ENCODE measurements at places on chromosomes 13 and 19.

DNA sequence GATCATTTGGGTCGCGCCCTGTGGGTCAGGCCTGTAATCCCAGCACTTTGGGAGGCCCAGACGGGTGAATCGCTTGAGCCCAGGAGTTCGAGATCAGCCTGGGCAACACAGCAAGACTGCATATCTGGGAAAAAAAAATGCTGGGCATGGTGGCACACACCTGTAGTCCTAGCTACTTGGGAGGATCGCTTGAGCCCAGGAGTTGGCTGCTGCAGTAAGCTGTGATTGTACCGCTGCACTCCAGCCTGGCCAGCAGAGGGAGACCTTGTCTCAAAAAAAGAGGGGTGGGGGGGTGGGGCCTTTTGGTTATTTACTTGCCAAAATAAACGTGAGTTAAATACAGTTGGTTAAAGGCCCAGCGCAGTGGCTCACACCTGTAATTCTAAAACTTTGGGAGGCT is 9.8 kb upstream of the ZNF544 start:
- DNase-seq: no peak

GRCh38 chr19:8491574-8491973 is 10.9 kb downstream of the PRAM1 start:
- DNase-seq: no peak

- no peak for DNase-seq
Measured at GRCh38 chr19:3610745-3611717, 4.4 kb upstream of the TBXA2R start.

GRCh38 chr19:37989855-37990254 is 82.8 kb downstream of the SIPA1L3 start:
- DNase-seq: no peak

DNA sequence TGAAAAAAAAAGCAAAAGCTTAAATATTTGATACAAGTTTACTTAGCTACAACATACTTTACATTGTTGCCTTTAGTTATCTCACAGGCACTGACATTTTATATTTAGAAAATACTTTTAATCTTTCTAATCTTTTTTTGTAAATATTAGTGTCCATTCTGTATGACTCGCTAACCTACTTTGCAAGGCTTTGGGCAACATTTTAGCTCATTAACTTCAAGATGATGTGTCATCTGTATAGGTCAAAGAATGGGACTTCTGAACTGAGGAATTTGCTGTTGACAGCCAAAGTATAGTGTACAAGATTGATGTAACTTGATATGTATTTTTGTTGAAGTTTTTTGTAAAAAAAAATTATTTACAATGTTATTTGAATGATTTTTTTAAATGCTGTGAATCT is 2.7 kb upstream of the C1QTNF9 start:
- DNase-seq: no peak

DNA sequence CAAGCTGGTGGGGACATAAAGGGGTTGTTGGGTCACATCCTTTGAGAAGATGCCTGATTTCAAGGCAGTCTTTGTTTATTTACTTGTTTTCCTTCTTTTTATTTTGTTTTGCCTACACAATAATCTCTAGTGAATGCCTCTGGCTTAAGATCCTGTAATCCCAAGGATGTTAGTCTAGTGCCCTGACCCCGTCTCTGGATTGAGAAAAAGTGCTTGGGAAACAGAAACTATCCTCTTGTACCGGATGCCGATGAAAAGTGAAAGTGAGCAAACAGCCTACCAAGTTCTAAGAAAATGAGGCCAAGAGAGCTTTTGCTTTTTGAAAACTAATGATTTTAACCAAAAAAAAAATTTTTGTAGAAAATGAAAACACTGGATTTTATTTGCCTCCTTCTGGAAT is 42.1 kb upstream of the C1QTNF9 start:
- no peak for DNase-seq

GRCh38 chr19:19040417-19040816 is 7.0 kb downstream of the ARMC6 start:
- peak; percentile 62 for DNase-seq

- no peak for DNase-seq
Measured at GRCh38 chr13:49632156-49632555, 3.8 kb downstream of the ARL11 start.

DNA sequence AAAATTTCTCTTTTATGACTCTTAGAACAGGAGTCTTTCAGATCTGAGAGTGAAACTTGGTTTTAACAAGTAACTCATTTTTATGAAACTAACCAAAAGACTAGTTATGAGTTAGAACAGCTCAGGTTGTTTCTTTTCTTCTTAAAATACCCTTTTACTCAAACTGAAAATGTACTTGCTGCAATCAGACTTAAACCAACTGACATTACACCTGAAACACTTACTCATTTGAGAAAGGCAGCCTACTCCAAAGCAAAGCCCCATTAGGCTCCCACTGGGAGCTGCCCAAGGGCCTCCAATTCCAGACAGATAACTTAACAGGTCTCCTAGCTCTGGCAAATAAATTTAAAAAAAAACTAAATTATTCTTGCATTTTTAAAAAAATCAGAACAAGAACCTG is 3.6 kb downstream of the FOXO1 start:
- no peak for DNase-seq

GRCh38 chr19:46860846-46861690 is at the start of gene ARHGAP35:
TSS of gene ARHGAP35 (plus strand) at chr19:46860997. CDS start at chr19:46918676, 57,679 bp downstream.
- DNase-seq: no peak

GRCh38 chr13:113553511-113554332 is 30.8 kb upstream of the TFDP1 start:
- no peak for DNase-seq

- DNase-seq: no peak
Measured at GRCh38 chr19:53958823-53959757, 3.6 kb upstream of the CACNG8 start.

- DNase-seq: peak; percentile 22
Measured at GRCh38 chr19:35216833-35217648, 11.5 kb downstream of the FAM187B start.

GRCh38 chr19:623974-624373 is 9.4 kb downstream of the POLRMT start:
- no peak for DNase-seq
